ENCODE measurements at places on chromosomes 3 and 15. TPM values are rescaled to one million over a fixed set of nuclear protein-coding genes. Genes with fewer than 3 reads are reported as not detected.

Gene GOLGA6A
- polyA plus RNA-seq: 0.53 TPM

Gene ACOX2
- 22.2 TPM for polyA plus RNA-seq

Gene SCAANT1
- polyA plus RNA-seq: 1.0 TPM

Gene TMEM89
- not detected for polyA plus RNA-seq

Gene GLT8D1
- 63.7 TPM for polyA plus RNA-seq

Gene SLC25A26
- polyA plus RNA-seq: 26.4 TPM

Gene SPESP1
- 2.4 TPM for polyA plus RNA-seq

DNA sequence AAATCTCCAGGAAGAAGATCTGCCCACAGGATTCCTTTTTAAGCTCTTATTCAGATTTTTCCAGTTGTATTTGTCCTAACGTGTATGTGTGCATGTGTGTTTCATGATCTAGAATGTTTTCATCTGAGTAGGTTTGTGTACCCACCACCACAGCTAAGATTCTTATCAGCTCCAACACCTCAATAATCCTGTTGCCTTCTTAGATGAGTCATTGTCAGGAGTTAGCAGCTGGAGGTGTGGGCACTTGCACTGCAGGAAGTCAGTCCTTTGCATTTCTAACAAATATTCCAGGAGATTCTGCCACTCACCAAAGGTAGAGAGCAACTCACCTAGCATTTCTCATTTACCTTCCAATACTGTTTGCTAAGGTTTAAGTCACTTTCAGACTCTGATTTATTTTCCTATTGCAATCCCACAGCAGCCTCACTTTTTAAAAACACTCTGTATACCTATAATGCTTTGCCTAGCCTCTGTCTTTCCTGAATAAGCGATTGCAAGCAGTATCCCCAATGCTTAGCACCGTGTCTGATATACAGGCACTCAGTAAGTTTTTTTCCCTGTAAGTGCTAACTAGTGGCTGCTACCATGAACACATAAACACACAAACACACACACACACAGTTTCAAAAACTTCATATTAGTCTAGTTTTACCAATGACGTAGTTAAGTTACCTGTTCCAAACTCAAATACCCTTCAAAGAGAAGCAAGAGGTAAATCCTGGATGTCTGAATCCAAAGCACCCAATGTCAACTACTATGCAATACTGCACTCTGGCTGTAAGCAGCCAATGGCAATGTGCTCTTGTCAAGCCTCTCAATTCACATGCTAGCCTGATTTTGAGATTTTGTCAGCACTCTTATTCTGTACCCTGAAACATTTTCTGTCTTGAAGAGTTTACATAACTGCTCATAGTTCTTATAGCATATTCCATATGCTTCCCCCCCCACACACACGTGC, 713.5 kb upstream of the LMCD1 start:
- DNase-seq: no peak

DNA sequence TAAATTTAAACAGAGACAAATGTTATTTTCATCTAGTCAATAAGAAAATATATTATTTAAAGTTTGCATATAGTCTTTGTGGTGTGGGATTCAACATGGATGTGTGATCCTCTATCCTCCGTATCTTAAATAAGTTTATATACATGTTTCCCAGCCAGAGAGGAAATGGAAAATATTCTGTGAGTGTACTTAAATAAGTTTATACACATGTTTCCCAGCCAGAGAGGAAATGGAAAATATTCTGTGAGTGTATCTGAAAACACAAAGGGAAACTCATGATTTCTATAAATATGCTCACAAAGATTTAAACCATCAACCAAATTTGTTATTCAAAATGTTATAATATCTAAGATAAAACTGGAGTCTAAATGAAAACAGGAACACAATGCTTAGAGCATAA, 110.0 kb upstream of the MELTF start:
- no peak for DNase-seq

GRCh38 chr3:87361271-87361670, 84.9 kb upstream of the POU1F1 start:
- DNase-seq: no peak

- DNase-seq: no peak
These were observed 257.5 kb downstream of the LRTM1 start for GRCh38 chr3:54670201-54671000.

- no peak for DNase-seq
These were observed at the start of gene CMTM8 for GRCh38 chr3:32238453-32239306. Gene CMTM8, plus strand, starts transcription at chr3:32238680. Its CDS starts 293 bp downstream, at chr3:32238973.

GRCh38 chr15:64058279-64058678, 12.0 kb upstream of the DAPK2 start:
- DNase-seq: no peak

DNA sequence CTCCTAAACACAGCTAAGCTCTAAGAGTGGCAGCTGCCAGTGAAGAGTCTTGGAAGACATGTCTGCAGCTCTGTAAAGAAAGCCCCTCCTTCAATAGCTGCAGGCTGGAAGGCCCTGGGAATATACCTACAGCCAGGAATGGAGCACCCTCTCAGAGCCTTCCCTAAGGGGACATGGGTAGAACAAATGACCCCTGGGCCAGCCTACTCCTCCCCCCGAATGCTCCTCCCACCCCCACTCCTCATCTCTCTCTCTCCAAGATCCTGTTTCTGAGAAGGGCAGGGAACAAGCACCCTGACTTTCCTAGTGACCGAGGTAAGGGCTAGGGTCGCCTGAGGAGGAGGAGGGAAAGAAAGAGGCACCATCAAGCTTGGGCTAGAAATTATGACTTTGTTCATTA, 20.7 kb downstream of the CPNE4 start:
- DNase-seq: no peak

GRCh38 chr15:58381697-58382096, 50.1 kb upstream of the LIPC start:
- no peak for DNase-seq

Measured in forelimb muscle (tissue), 1 donor.